NCI-H446 (cell line): ENCODE measurements at places on chromosomes 3 and 15.

- no peak for DNase-seq
Observed at GRCh38 chr3:120145542-120146285, 51.5 kb upstream of the GSK3B start.

GRCh38 chr3:155560135-155560534 is 184.7 kb downstream of the PLCH1 start:
- no peak for DNase-seq

- DNase-seq, result peak; percentile 77
Observed at GRCh38 chr3:106345353-106346027, 476.7 kb upstream of the CBLB start.

GRCh38 chr3:88589138-88589537 is 439.4 kb downstream of the C3orf38 start:
- DNase-seq, result no peak

DNA sequence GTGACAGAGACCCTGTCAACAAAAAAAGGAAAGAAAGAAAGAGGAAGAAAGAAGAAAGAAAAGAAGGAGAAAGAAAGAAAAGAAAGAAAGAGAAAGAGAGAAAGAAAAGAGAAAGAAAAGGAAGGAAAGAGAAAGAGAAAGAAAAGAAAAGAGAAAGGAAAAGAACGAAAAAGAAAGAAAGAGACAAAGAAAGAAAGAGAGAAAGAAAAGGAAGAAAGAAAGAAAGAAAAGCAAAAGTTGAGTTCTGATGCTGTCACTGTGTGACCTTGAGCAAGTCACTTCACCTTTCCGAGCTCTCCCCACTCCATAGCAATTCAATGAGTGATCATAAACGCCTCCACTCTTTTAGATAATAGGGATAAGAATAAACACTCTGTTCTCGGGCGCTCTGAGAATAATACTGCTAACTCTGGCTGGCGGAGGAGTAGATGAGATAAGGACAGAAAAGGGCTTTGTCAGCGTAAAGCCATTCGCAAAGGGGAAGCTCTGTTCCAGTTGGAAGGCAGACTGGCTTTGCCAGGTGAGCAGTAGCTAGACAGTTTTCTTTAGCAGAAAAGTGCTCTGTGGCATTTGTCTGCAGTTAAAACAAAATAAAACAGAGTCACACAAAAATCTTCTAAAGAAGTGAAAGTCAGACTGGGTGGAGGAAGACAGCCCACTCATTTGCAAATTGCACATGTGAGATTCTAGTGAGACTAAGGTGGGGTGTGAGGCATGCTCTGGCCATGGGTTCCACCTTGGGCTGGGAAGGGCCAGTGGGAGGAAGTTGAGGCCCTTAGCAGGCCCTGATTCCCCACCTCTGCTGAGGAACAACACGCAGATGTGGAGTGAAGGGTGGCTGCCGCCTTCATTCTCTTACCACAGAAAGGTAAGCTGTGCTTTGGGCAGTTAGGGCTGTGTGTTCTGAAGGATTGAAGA is 9.6 kb upstream of the FLNB start:
- no peak for DNase-seq

DNA sequence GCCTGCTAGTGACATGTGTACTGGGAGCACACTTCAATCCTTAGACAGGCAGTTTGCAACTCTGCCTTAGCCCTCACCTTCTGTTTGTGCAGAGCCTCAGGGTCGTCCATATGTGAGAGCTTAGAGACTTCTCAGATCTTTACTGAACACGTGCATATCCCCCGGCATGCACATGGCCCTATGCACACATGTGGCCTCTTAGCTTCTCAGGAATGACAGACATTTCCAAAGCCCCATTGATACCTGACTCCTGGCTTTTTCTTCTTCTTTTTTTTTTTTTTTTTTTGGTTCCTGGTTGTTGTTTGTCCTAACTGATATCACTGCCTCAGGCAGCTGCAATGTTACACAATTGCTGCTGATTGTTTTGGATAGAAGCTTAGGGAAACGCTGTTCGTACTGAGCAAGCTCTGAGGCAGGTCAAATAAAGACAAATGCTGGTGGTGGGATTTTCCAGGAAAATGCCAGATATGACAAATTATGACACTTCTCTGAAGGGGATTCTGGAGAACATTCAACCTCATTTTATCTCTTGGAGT is 107.2 kb upstream of the RGMA start:
- no peak for DNase-seq

DNA sequence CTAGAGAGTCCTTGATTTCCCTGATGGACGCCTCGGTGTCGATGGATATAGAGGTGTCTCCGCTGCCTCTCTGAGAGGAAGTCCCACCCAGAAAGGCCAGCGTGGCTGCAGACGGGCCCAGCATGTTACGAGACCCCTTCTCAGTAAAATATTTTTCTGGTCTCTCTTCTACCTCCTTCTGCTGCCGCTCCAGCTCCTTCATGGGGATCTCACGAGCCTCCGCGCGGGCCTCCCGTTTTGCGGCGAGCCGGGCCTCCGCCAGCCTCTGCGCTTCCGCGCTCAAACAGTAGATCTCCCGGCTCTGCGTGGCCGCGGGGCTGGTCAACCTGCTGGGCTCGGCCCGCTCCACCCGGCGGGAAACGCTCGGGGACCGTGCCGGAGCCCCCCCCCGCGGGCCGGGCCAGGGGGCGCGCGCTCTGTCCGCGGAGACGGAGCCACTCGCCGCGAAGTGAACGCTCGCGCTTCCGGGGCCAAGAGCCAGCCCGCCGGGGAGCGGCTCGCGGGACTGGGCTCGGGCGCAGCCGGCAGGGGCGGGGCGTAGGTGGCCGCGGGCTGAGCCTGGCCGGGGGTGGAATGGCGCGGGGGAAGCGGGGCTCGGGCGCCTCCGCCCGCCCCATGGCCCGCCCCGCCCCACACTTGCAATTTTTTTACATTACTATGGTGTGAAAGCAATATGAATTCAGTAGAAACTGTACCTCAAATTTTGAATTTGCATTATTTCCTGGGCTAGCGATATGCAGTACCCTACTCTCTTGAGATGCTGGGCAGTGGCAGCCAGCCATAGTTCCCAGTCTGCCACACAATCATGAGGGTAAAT is 10.2 kb upstream of the KCNMB3 start:
- peak; percentile 75 for DNase-seq

GRCh38 chr3:196138482-196139254 is 56.8 kb upstream of the TFRC start:
- DNase-seq, result no peak

- DNase-seq, result no peak
Observed at GRCh38 chr3:196712514-196713413, 587 bp downstream of the PIGX start.

GRCh38 chr3:101632586-101632985 is 44.3 kb downstream of the ZBTB11 start:
- DNase-seq, result no peak

- peak; percentile 47 for DNase-seq
Observed at GRCh38 chr3:36380221-36381031, at the start of gene STAC. TSS of gene STAC (plus strand) at chr3:36380504. CDS start at chr3:36380644, 140 bp downstream.

- DNase-seq, result peak; percentile 36
Observed at GRCh38 chr3:19348941-19349564, 200.7 kb downstream of the KCNH8 start.

- no peak for DNase-seq
Observed at GRCh38 chr3:113054552-113054951, 63.8 kb downstream of the GTPBP8 start.

- DNase-seq, result no peak
Observed at GRCh38 chr3:27749643-27750042, 27.5 kb upstream of the EOMES start.

DNA sequence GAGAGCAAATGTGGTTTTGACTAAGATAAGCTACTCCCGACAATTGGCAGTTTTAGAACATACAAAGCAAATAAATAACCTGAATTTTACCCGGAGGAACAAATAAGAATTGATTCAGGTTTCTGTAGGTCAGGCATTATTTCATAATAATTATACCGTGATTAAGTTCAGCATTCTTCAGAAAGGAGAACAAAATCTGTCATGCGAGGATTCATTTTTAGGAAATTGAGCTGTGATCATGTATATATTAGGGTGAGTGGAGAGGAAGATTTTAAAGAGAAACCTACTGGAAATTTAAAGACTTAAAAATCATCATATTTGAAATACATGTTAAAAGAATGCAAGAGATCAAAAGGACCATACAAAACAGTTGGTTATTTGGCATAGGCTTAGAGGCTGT is 20.5 kb downstream of the ZNF609 start:
- DNase-seq, result no peak

- no peak for DNase-seq
Observed at GRCh38 chr15:101675015-101675414, 22.8 kb upstream of the TM2D3 start.

DNA sequence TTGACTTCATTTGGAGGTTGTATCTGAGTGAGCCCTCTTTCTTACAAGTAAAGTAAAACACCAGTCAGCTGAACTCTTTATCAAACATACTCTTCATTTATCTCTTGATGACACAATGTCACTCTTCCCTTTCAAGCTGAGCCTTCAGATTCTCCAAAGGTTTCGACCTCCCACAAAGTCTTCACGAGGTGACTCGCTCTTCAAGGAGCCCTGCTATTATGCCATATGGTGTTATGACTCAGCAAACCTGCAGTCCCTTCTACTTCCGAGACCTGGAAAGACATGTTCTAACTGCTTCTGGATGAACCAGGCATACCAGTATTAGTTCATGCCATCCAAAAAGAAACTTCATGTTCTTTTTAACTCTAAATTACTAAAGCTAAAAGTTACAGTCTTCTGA is 23.1 kb downstream of the AADAC start:
- no peak for DNase-seq

DNA sequence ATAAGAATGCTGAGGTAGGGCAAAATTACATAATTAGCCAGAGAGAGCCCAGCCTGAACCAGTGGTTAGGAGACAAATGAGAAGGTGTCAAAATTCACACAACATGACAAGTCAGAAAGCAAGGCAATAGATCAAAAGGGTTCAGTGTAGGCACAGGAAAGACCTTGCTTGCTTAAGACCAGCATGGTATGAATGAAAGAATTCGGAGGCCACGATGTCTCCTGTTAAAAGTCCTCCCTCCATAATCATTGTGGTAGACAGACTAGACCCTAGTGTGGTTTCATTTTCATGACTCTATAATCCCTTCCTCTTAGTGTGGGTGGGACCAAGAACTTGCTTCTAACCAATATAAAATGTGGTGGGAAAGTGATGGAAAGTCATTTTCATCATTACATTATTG is 98.7 kb upstream of the ANKRD28 start:
- no peak for DNase-seq

- DNase-seq, result no peak
Observed at GRCh38 chr3:117750674-117751269, 1041.2 kb downstream of the TUSC7 start.

DNA sequence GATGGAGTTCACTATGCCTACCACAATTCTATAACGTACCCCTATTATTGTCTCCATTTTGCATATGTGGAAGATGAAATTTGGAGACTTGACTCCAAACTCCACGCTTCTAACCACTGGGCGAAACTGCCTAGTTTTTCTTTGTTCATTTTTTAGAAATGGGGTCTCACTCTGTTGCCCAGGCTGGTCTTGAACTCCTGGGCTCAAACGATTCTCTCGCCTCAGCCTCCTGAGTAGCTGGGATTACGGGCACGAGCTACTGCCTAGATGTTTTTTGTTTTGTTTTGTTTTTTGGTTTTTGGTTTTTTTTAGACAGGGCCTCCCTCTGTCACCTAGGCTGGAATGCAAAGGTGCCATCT is 584 bp upstream of the RPL32 start:
- no peak for DNase-seq

DNA sequence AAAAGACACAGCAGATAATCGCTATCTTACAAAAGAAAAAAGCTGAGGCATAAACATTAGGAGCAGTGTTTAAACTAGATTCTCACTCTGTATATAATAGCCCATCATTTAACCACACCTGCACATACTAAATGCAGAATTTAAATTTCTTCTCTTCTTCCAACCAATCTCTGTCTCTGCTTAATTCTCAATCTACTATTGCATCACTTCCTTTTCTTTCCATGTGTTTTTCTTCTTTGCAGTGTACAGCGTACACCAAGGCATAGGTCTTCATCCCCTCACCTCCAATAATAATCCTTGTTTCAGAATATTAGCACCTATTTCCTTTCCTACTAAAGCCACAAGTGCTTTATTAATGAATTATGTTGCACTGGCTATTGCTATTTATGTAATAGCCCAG is 90.9 kb downstream of the NR1I2 start:
- DNase-seq, result no peak

- peak; percentile 23 for DNase-seq
Observed at GRCh38 chr15:73908030-73908821, 18.0 kb upstream of the LOXL1 start.
